ENCODE measurements at places on chromosomes 4 and X.

GRCh38 chr4:183797445-183798300 is 107.4 kb upstream of the STOX2 start:
- peak; percentile 30 for DNase-seq

GRCh38 chrX:46461660-46462191 is 83.5 kb downstream of the ZNF674 start:
- no peak for DNase-seq

- DNase-seq: peak; percentile 55
Measured at GRCh38 chr4:48653217-48654014, 126.7 kb downstream of the FRYL start.

DNA sequence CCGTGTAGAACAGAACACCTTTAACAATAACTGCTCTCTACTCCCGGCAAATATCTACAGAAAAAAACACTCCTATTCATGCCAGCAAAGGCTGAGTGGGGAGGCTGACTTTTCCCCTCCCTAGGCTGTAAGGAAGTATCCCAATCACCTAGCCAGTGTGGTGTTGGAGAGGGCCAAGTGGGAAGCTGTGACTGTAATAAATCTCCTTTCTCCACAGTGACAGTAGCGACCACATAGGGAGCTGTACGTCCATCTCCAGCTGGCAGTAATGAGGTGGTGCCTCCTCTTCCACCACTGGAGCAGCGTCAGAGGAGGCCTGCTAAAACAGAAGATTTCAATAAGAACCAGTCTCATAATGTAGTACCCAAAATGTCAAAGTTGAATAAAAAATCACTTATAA is 47.9 kb upstream of the PLAC1 start:
- no peak for DNase-seq

DNA sequence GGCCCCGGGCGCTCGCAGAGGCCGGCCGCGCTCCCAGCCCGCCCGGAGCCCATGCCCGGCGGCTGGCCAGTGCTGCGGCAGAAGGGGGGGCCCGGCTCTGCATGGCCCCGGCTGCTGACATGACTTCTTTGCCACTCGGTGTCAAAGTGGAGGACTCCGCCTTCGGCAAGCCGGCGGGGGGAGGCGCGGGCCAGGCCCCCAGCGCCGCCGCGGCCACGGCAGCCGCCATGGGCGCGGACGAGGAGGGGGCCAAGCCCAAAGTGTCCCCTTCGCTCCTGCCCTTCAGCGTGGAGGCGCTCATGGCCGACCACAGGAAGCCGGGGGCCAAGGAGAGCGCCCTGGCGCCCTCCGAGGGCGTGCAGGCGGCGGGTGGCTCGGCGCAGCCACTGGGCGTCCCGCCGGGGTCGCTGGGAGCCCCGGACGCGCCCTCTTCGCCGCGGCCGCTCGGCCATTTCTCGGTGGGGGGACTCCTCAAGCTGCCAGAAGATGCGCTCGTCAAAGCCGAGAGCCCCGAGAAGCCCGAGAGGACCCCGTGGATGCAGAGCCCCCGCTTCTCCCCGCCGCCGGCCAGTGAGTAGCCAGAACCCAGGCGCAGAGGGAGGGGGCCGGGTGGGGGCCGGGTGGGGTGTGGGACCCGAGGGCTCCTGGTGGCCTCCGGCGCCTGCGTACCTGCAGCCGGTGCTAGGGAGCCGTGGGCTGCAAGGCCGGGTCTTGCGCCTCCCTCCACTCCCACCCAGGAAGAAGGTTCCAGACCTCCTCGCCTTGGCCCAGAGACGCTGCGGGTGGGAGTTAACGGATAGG is 534 bp downstream of the MSX1 start:
- no peak for DNase-seq

DNA sequence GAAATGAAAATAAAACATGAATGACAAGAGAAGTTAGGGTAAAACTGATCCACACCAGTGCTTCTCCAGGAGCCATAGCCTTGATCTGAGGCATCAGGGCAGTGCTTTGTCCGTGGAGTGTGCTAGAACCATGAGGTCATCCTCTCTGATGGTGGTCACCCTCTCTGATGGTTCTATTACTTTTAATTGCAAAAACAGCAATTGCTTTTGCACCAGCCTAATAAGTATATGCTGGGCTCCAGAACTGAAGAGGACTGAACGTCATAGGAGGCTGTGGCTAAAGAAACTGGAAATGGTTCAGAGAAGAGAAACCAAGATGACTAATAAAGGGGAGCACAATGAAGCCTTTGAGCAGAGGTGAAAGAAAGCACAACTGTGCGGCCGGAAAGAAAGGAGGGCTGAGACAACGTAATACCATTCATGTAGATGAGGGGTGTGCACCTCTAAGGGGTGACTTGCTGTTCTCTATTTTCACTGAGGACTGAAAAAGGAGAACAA is 17.0 kb upstream of the TMEM154 start:
- peak; percentile 50 for DNase-seq

DNA sequence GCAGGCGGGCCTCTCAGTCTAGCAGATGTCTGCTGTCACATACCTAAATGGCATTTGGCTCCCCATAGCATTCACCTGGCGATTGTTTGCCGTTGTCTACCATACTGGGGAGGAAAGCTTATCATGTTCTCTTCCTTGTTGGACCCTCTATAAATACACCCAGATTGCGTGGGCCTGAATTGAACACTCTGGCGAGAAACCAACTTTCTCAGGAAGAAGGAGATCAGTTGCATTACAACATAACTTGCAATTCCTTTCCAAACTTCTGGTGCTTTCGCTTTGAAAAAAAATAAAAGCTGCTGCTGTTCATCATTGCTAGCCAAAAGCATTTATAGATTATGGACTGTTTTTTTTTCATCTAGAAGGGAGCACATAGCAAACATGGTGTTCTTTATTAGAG is 230.0 kb upstream of the GPC4 start:
- DNase-seq: no peak

DNA sequence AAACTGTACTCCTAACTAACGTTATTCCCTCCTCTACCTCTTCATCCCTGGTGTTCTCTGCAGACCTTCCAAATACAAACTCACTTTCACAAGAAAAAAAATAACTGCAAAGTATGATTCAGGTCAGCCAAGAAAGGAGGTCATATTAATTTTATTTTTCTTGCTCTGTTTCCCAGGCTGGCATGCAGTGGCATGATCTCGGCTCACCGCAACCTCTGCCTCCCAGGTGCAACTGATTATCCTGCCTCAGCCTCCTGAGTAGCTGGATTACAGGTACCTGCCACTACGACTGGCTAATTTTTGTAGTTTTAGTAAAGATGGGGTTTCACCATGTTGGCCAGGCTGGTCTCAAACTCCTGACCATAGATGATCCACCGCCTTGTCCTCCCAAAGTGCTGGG is 156.6 kb downstream of the CHIC2 start:
- DNase-seq: no peak

DNA sequence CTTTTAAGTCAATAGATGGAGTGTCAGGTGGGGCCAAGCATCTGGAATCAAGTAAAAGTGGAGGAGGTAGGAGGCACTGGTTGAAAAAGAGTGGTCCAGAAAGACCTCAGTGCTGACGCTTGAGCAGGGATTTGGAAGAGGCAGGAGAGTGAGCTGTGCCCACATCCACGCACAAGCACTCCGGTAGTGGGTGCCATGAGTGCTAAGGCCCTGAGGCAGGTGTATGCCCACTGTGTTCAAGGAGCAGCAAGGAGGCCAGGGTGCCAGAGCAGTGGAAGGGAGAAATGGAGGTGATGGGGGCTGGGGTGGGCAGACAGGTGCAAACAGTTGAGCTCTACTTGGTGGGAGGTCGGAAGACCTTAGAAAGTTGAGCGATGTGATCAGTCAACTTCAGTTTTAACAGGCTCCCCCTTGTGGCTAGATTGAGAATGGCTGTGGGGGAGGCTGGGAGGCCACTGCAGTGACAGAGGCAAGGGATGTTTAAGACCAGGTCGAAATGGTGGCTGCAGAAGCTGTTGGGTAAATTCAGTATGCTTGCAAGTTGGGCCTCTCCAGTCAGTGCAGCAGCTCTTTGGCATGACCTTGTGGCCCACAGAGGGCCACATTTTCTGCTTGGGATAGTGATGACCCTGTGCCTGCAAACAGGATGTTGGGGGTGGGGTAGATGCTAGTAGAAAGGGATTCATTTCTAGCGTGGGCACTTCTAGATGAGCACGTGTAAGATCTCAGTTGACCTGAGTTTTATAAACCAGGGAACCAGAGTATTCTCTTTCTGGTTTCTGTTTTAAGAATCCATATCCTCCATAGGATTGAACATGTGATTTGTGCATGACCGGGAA is 12.7 kb downstream of the TKTL1 start:
- DNase-seq: peak; percentile 89

- DNase-seq: no peak
Measured at GRCh38 chr4:99645036-99645435, 12.6 kb downstream of the C4orf54 start.

DNA sequence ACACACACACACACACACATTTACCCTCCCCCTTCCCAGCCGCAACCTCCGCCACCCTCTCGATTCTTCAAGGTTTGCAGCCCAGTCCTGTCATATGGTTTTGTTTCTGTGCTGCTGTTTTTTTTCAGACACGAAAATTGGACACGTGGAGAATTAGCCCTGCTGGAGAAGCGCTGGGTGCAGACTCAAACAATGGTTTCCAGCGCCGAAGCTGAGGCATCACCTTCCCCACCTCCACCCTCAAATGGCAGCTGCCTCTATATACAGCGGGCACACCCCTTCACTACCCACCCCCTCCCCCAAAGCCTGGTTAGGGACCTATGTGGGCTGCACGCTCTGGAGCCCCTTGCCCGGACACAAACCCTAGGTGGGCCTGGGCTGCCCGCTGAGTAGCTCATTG is 87.9 kb downstream of the BCOR start:
- DNase-seq: no peak

GRCh38 chr4:110042545-110043517 is 130.1 kb downstream of the EGF start:
- DNase-seq: no peak

DNA sequence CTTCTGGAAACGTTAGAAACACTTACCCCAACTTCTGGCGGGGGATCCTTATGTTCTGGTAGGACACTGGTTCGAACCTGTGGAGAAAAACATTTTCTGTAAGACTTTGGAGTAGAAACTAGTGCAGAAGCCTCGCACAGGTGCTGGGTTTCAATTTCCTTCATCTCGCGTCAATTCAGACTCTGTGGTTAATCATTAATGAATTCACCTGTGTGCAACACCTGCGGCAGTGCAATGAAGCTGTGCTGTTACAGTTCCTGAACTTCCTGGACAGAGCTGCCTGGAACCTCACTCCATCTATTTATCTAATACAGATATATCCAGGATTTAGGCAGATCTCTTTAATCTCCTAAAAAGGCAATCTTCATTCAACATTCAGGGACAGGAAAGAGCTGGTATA is 531.4 kb downstream of the INPP4B start:
- DNase-seq: no peak

DNA sequence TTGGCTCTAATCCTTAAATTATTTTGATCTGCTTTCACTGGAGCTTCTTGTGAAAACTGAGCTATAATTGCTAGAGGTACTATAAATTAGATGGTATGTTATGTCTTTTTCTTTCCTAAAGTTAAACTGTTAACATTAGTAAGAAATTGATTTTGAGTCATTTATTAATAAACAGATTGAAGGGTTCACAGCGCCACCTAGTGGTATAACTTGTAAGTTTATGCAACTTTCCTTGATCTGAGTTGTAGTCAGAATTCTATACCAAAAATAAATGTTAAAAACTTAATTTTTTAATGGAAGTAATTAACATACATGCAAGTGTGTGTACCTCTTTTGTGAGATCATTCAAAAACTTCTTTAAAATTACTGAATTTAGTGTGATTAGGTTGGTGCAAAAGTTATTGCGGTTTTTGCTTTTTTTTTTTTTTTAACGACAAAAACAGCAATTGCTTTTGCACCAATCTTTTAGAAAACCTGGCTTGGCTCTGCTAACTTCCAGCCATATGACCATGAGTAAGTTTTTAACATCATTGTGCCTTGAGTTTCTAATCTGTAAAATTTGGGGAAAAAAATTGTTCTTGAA is 151.5 kb downstream of the CENPC start:
- peak; percentile 32 for DNase-seq

GRCh38 chr4:183182873-183183725 is 84.0 kb downstream of the WWC2 start:
- DNase-seq: peak; percentile 32
